ENCODE measurements at places on chromosomes 7 and 10. TPM values are rescaled to one million over a fixed set of nuclear protein-coding genes. Genes with fewer than 3 reads are reported as not detected.

- DNase-seq, result no peak
These were observed 1.8 kb downstream of the BRI3 start for GRCh38 chr7:98283127-98283886.

- no peak for DNase-seq
These were observed 29.6 kb downstream of the MAD1L1 start for GRCh38 chr7:2202901-2203765.

- no peak for DNase-seq
These were observed 26.8 kb downstream of the WNT2 start for GRCh38 chr7:117296066-117296465.

DNA sequence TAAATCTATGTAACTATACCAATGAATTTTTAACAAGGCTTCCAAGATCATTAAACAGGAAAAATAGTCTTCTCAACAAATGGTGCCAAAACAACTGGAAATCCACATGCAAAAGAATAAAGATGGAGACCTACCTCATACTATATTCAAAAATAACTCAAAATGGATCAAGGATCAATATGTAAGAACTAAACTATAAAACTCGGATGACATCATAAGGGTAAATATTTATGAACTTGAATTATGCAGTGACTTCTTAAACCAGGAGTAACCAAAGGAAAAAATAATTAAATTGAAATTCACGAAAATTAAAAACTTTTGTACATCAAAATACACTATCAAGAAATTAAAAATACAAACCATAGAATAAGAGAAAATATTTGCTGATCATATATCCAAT, 728.7 kb upstream of the GHITM start:
- no peak for DNase-seq

GRCh38 chr10:22978287-22978686, 50.4 kb downstream of the ARMC3 start:
- no peak for DNase-seq

- DNase-seq, result no peak
These were observed 18.6 kb upstream of the GOT1 start for GRCh38 chr10:99449023-99449422.

DNA sequence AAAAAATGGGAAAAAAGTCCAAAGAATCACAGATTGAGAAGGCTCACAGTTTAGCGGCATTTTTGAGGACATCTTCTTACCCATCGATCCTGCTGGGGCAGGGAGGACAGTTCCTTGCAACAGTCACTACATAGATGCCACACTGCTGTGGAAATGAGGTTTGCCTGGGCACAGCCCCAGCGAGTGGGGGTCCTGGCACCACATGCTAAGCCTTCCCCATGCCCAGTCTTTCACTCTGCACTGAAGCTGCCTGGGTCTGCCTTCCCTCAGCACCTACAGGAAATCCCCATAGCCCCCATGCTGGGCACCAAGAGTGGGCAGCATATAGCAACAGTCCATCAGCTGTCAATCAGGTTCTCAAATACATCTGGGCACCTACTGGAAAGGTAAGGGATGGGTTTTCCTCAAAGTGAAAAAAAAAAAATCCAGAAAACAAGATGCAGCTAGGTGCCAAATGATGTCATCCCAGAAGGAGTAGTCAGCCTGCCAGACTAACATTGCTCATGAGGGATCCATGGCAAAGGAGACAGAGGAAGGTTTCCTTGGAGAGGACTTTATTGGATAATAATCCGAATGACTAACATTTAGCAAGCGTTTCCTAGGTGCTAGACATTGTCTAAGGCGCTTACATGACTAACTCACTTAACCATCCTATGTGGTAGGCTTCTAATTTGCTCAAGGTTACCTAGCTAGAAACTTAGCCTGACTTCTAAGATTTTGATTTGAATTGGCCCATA, 125.7 kb upstream of the CXCL12 start:
- DNase-seq, result no peak

DNA sequence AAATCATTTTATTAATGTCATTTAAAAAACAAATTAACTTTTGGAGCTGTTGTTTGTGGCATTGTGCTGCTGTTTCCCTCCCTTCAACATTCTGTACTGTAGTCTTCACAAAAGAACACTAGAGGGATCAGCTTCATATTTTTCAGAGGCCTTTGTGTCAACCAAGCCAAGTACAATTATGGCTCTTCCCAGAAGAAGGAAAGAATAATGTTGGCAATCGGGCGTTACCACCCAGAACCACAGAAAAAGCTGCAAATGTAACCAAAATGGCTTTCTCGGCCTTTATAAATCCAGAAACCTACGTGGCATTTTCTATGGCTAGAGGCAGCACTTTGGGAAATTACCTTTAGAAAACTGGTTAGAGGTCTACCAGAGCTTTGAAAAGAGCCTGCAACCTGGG, 98.8 kb upstream of the COL1A2 start:
- no peak for DNase-seq

GRCh38 chr10:4883079-4883739, 57.2 kb downstream of the AKR1E2 start:
- DNase-seq, result no peak

DNA sequence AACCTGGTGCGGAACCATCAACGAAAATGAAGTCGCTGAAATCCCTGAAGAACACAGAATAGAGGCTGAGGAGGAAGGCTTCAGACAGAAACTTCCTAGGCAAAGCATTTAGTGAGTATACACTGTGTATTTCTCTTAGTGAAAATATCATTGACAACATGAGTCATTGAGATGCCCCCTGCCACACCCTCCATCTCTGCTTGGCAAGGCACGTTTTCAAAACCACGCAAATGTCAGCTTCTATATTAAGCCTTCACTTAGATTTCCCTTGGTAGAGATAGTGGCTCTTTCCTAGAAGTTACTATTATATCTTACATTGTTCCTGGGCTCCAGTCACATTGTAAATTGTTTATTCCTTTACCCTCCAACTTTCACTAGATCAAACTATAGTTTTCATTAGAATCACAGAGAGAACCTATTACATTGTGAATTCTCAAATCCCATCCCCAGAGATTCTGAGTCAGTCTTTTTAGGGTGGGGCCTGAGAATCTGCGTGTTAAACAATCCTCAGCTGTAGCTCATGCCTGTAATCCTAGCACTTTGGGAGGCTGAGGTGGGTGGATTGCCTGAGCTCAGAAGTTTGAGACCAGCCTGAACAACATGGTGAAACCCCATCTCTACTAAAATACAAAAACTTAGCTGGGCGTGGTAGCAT, 4.6 kb upstream of the SKAP2 start:
- no peak for DNase-seq

- DNase-seq, result no peak
These were observed 156.8 kb upstream of the FZD1 start for GRCh38 chr7:91107460-91107859.

GRCh38 chr7:138460176-138460648, at the start of gene TRIM24:
TSS of gene TRIM24 (plus strand) at chr7:138460259. CDS start at chr7:138460549, 290 bp downstream.
- no peak for DNase-seq

- no peak for DNase-seq
These were observed 51.8 kb downstream of the GSDME start for GRCh38 chr7:24705461-24705954.

- DNase-seq, result no peak
These were observed 23.0 kb upstream of the LRGUK start for GRCh38 chr7:134104166-134104565.

The BPGM gene
- 25.4 TPM for total RNA-seq

The GIMAP2 gene
- total RNA-seq, result 42.9 TPM

The ABCA13 gene
- not detected for total RNA-seq

The SORCS3 gene
- total RNA-seq, result not detected

The CPN1 gene
- total RNA-seq, result not detected

The NME8 gene
- not detected for total RNA-seq

Data from CD8-positive, alpha-beta memory T cell (primary cell).